ENCODE measurements at places on chromosomes 6 and 20. TPM values are rescaled to one million over a fixed set of nuclear protein-coding genes. Genes with fewer than 3 reads are reported as not detected.

THBS2 gene
- total RNA-seq = not detected

DYNLT2 gene
- 4.5 TPM for total RNA-seq

PRKN gene
- total RNA-seq = 9.0 TPM

B3GALT4 gene
- total RNA-seq = 43.4 TPM

SLC17A3 gene
- total RNA-seq = not detected

PTCHD4 gene
- not detected for total RNA-seq

C20orf202 gene
- not detected for total RNA-seq

TFAP2B gene
- total RNA-seq = not detected

RPS21 gene
- total RNA-seq = 2,288 TPM

ADGRF4 gene
- not detected for total RNA-seq

HSPA12B gene
- total RNA-seq = not detected

CALHM4 gene
- total RNA-seq = not detected

HFE gene
- total RNA-seq = 4.6 TPM

CCN6 gene
- total RNA-seq = not detected

TNF gene
- total RNA-seq = 5.4 TPM

BPI gene
- not detected for total RNA-seq

IYD gene
- total RNA-seq = not detected

OPN5 gene
- total RNA-seq = not detected

CTAGE9 gene
- total RNA-seq = not detected

RBM38 gene
- total RNA-seq = 260 TPM

LIN28B gene
- not detected for total RNA-seq

MEP1A gene
- not detected for total RNA-seq

IL17A gene
- total RNA-seq = not detected

SCGN gene
- not detected for total RNA-seq

LINC00237 gene
- total RNA-seq = not detected

ANKRD6 gene
- 3.3 TPM for total RNA-seq

TASP1 gene
- total RNA-seq = 13.3 TPM

METTL24 gene
- total RNA-seq = not detected

CENPW gene
- 3.9 TPM for total RNA-seq

SLC22A16 gene
- total RNA-seq = 2.1 TPM
